ENCODE measurements at places on chromosomes 1 and 21.
A peak's percentile ranks its signal among the peaks of the same experiment; 100 is the strongest.

DNA sequence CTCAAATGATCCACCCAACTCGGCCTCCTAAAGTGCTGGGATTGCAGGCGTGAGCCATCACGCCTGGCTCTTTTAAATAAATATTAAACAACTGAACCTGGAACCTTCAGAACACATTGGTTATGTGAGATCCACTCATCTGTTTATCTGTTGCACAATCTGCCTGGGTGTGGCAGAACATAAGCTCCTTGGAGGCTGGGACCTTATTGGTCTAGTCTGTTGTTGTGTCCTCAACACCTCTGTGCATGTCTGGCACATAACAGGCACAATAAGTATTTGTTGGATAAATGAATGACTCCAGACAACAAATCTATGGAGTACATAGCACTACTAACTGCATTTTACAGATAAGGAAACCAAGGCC lies 4.1 kb upstream of the NBL1 start:
- H3K36me3 ChIP-seq: no peaks in the 10 kb centered on the region
- H3K4me1 ChIP-seq: peaks cover 17% of the 10 kb centered on the region
- DNase-seq: no peak
- no peak overlapping the region for H3K4me3 ChIP-seq
- no peak overlapping the region for H3K27ac ChIP-seq
- peaks cover 16% of the 10 kb centered on the region for H3K27me3 ChIP-seq

- no peak overlapping the region for H3K4me3 ChIP-seq
- H3K27me3 ChIP-seq: no peaks in the 10 kb centered on the region
- no peak for DNase-seq
- H3K27ac ChIP-seq: no peak overlapping the region
- H3K36me3 ChIP-seq: no peaks in the 10 kb centered on the region
Measured at GRCh38 chr1:85229574-85230097, 28.8 kb upstream of the SYDE2 start.

DNA sequence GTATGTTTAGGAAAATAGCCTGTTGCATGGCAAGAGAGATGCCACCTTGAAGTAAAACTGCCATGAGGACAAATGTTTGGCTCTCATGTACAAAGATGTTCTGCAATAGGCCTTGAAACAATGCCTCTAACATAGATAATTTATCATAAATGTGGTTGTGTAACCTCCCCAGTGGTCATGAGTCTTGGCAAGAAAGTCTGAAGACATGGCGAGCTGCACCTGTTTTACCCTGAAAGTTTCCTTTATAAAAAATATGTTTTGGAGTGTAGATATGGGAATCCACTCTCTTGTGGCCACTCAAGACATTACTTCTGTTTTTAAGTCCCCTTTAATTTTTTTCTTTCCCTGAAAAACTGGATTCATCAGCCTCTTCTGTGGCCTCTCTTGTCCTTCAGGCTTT lies 2217.1 kb downstream of the NCAM2 start:
- H3K27me3 ChIP-seq: no peaks in the 10 kb centered on the region
- H3K36me3 ChIP-seq: no peaks in the 10 kb centered on the region
- H3K27ac ChIP-seq: no peak overlapping the region
- H3K4me1 ChIP-seq: no peaks in the 10 kb centered on the region
- no peak overlapping the region for H3K4me3 ChIP-seq
- no peak for DNase-seq

- H3K27me3 ChIP-seq: no peaks in the 10 kb centered on the region
- H3K27ac ChIP-seq: no peak overlapping the region
- H3K4me3 ChIP-seq: no peak overlapping the region
- no peaks in the 10 kb centered on the region for H3K36me3 ChIP-seq
Measured at GRCh38 chr1:113242481-113242880, 147.8 kb upstream of the MAGI3 start.

- H3K4me3 ChIP-seq: no peak overlapping the region
- no peak for DNase-seq
- peaks cover 31% of the 10 kb centered on the region for H3K36me3 ChIP-seq
Measured at GRCh38 chr1:109983380-109984189, 980 bp upstream of the AHCYL1 start.

- peaks cover 5% of the 10 kb centered on the region for H3K27me3 ChIP-seq
- no peak overlapping the region for H3K27ac ChIP-seq
- no peaks in the 10 kb centered on the region for H3K4me1 ChIP-seq
- H3K4me3 ChIP-seq: no peak overlapping the region
- DNase-seq: no peak
- no peaks in the 10 kb centered on the region for H3K36me3 ChIP-seq
Measured at GRCh38 chr1:90472775-90473174, 244.3 kb downstream of the BARHL2 start.

GRCh38 chr1:118144684-118145083 lies 40.3 kb downstream of the SPAG17 start:
- DNase-seq: no peak
- no peaks in the 10 kb centered on the region for H3K27me3 ChIP-seq
- no peak overlapping the region for H3K27ac ChIP-seq

DNA sequence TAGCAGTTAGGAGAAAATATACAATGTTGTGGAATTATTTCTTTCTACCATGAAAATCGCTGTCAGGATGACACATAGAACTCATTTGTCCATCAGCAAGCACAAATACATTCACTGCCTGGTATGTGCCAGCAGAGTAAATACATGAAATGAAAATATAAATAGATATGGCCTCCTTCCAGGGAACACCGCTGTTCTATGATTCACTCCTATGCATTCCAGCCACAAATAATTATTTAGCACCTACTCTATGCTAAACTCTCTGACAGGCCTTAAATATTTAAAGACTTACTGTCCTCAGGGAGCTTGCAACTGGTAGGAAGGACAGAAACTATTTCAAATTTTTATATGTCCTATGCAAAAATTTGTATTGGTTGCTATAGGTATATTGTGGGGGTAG lies 975.0 kb upstream of the NCAM2 start:
- H3K27me3 ChIP-seq: no peaks in the 10 kb centered on the region
- H3K4me3 ChIP-seq: no peak overlapping the region
- DNase-seq: no peak
- H3K27ac ChIP-seq: no peak overlapping the region

DNA sequence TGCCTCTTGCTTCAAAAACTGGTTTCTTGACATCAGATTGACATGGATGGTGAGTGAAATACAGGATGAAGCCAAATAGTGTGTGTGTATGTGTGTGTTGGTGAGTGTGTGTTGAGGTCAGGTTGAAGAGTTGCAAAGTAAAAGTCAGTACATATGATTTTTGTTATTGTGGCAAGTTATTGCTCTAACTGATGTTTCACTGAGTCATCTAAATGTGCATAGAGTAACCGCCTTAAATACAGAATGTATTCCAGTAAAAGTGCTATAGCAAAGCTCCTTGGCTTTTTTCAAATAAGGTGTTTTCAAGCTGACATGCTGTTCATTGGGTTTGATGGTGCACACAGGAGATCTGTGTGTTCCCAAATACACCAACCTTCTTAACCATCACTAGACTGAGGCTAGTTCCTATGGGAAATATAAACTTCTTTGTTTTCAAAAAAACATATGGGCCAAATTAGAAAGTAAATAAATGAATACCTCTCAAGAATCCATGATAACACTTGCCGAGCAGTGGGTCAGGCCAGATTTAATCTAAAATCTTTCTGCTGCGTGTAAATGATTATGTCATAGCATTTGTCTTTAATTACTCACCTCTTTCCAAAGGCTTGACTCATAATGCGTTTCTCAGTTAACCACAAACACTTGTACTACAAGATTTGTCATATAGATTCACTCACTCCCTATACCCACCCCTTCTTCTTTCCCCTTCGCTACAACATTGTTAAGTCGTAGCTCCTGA lies 151.1 kb downstream of the LYPLAL1 start:
- peak overlapping the region; percentile 16 for H3K27ac ChIP-seq
- H3K27me3 ChIP-seq: no peaks in the 10 kb centered on the region
- H3K4me3 ChIP-seq: no peak overlapping the region
- peak; percentile 82 for DNase-seq
- H3K4me1 ChIP-seq: peaks cover 17% of the 10 kb centered on the region

GRCh38 chr1:181737056-181737455 lies 253.7 kb downstream of the CACNA1E start:
- H3K27ac ChIP-seq: no peak overlapping the region
- no peak for DNase-seq
- H3K4me3 ChIP-seq: no peak overlapping the region
- H3K27me3 ChIP-seq: no peaks in the 10 kb centered on the region
- peaks cover 1% of the 10 kb centered on the region for H3K4me1 ChIP-seq

DNA sequence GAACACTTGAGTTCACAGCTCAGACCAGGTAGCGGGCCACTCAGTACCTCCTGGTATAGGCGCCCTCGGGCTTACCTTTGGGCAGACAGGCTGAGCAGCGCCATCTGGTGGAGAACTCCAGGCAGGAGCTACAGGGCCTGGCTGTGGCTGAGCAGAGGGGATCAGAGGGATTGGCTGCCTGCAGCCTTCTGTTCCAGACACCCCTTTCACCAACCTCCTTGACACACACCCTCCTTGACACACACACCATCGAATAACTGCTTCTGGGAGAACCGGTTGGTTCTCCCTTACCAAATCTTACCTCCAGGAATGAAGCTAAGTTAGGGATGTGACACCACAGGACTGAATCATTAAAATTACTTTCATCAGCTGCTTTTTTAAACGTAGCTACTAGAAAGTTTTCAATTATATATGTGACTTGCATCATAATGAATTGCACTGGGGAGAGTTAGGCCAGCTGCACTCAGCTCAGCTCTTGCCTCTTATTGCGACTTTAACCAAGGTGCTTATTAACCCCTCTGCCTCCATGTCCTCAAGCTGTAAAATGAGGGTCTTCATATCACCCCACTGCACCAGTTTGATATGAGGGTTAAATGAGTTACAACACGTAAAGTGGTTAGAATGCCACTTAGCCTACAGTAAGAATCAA lies 6.6 kb downstream of the LIN28A start:
- peaks cover 36% of the 10 kb centered on the region for H3K27me3 ChIP-seq
- H3K27ac ChIP-seq: no peak overlapping the region
- peaks cover 14% of the 10 kb centered on the region for H3K4me1 ChIP-seq
- H3K4me3 ChIP-seq: no peak overlapping the region
- peak; percentile 39 for DNase-seq
- no peaks in the 10 kb centered on the region for H3K36me3 ChIP-seq

DNA sequence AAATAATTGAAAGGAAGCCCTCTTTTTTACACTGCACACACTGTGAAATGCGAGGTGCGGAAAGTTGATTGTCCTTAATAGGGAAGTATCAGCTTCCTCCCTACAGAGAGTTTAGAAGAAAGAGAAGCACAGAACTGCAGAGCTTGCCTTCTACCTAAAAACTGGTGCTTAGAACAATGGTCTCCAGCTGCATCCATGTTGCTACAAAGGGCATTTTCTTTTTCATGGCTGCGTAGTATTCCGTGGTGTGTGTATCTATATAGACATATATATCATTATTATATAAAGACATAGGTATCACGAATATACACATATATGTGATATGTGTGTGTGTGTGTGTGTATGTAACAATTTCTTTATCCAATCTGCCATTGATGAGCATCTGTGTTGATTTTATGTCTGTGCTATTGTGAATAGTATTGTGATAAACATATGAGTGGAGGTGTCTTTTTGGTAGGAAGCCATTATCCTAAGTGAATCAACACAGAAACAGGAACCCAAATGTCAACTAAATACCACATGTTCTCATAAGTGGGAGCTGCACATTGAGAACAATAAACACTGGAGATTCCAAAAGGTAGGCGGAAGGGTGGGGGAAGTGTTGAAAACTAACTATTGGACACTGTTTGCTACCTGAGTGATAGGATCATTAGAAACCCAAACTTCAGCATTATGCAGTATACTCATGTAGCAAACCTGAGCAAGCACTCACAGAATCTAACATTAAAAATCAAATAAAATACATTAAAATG lies 290.0 kb upstream of the RUNX1 start:
- DNase-seq: no peak
- no peaks in the 10 kb centered on the region for H3K4me1 ChIP-seq
- no peaks in the 10 kb centered on the region for H3K27me3 ChIP-seq
- no peak overlapping the region for H3K4me3 ChIP-seq
- H3K36me3 ChIP-seq: no peaks in the 10 kb centered on the region
- no peak overlapping the region for H3K27ac ChIP-seq

GRCh38 chr21:46320331-46320801 lies 3.3 kb downstream of the C21orf58 start:
- no peaks in the 10 kb centered on the region for H3K27me3 ChIP-seq
- no peak for DNase-seq
- peaks cover 81% of the 10 kb centered on the region for H3K36me3 ChIP-seq
- H3K27ac ChIP-seq: no peak overlapping the region
- H3K4me3 ChIP-seq: no peak overlapping the region
- peaks cover 24% of the 10 kb centered on the region for H3K4me1 ChIP-seq

GRCh38 chr1:232891656-232892317 lies 58.6 kb upstream of the NTPCR start:
- peak overlapping the region; percentile 42 for H3K27ac ChIP-seq
- H3K27me3 ChIP-seq: no peaks in the 10 kb centered on the region
- no peak overlapping the region for H3K4me3 ChIP-seq
- peaks cover 22% of the 10 kb centered on the region for H3K4me1 ChIP-seq

- H3K36me3 ChIP-seq: peaks cover 53% of the 10 kb centered on the region
- peaks cover 45% of the 10 kb centered on the region for H3K4me1 ChIP-seq
- no peak overlapping the region for H3K4me3 ChIP-seq
- DNase-seq: no peak
Measured at GRCh38 chr1:40240390-40240789, 7.3 kb upstream of the TMCO2 start.

- H3K36me3 ChIP-seq: no peaks in the 10 kb centered on the region
- H3K4me1 ChIP-seq: no peaks in the 10 kb centered on the region
Measured at GRCh38 chr1:105004515-105004914, 1254.8 kb downstream of the AMY1C start.
